T-helper 9 cell (primary cell): ENCODE measurements at places on chromosomes 7 and 10.

DNA sequence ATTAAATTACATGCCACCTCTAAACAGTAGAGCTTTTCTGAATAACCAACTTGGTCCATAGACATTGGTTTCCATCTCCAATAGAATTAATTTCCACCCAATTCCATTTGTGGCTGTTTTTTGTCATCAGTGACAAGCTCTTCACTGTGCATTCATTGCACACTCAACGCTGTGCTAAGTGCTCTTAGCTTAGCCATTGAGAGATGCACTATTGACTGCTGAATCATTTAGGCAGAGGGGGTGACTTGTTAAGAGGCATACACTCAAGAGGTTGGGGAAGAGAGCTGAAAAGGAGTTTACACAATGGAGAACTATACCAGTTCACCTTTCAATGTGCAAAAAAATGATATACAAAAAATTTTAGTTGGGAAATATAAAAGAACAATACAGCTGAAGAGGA is 31.9 kb upstream of the CBLL1 start:
- DNase-seq: no peak

GRCh38 chr7:156158213-156158612 is 345.9 kb upstream of the SHH start:
- no peak for DNase-seq

DNA sequence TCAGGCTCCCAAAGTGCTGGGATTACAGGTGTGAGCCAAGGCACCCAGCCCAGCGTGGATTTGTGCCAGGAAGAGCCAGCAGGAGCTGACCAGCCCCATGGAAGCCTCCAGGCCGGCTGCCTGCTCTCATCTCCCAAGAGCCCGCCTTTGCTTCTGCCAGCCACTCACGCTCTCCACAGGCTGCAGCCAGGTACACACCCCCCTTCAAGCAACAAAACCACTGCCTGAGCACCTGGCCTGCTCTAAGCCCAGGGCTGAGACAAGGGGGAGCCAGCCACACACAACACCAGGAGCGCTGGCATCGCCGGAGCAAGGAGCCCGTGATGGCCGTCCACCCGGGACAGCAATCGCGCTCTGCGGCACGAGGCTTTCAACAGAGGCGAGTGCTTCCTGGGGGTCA is 34.5 kb downstream of the MAD1L1 start:
- DNase-seq: no peak

DNA sequence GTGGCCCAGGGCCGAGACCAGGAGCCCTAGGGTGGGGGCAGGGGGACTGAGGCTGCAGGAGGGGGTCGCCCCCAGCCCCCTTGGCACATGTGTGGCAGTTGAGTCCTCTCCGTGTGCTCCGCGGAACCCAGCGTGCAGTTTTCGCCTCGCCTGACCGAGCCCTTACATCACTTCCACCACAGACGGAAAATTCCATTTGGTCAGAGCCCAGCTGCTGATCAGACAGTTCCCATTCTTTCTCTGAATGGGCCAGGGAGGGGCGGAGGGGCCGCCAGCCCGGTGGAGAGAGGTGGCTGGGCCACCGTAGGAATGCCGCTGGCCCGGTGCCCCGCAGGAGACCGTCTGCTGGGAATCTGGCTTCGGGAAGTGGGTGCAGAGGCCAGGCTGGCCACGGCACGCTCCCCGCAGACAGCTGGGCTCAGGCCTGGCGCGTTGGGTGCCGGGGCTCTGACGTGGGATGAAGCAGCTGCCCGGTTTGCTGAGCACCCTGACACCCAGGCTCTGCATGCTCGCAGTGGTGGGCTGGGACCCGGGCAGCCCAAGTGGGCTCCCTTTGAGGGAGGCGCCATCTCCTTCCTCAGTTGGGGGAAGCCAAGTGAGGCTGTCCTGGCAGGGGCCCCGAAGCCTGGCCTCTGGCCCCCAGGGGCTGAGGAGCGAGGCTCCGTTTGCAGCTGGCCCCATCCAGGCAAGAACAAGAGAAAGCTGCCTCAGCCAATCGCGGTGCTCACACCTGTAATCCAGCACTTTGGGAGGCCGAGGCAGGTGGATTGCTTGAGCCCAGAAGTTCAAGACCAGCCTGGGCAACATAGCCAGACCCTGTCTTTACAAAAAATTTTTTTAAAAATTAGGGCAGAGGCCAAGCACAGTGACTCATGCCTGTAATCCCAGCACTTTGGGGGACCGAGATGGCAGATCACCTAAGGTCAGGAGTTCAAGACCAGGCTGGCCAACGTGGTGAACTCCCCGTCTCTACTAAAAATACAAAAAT is 9.9 kb downstream of the TTYH3 start:
- DNase-seq: no peak

DNA sequence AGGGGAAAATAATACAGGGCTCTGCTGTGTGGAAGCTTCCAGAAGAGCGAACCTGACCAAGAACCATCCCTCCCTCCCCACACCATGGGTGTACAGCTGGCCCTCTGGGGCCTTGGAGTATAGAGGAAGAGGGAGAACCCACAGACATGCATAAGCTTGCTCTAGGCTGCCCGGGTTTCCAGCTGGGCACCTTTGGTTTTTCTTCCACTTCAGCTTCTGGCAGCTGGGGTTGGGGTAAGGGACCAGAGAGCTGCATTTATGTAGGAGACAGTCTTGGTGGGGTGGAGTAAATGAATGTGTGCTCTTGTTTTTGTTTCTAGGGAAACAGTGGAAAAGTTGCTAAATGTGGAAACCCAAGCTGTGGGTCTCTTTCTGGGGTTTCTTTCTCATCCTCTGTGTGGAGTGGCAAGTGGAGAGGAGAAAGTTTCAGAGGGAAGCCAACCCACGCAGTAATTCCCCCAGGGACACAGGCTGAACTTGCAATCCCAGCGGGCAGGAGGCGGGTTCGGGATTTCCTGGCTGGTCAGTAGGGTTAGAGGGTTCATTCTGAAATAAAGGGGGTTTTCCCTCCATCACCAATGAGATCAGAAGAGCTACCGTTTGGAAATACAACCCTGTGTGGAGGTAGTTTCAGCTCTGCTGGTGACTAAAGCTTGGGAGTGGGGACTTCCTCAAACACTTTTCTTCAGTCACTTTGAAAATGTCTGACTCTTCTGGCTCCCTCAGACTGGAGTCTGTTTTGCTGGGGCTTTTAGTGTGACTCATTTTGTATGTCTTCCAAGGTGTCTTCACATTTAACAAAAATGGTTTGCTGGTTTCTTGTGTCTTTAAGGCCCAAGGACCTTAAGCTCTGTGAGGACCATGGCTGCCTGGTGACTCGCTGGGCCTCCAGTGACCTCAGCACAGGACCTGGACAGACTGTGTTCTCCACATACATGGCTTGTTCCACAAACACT is 22.2 kb upstream of the SRGN start:
- DNase-seq: no peak

- no peak for DNase-seq
Measured at GRCh38 chr10:33506838-33507661, 172.6 kb upstream of the NRP1 start.

DNA sequence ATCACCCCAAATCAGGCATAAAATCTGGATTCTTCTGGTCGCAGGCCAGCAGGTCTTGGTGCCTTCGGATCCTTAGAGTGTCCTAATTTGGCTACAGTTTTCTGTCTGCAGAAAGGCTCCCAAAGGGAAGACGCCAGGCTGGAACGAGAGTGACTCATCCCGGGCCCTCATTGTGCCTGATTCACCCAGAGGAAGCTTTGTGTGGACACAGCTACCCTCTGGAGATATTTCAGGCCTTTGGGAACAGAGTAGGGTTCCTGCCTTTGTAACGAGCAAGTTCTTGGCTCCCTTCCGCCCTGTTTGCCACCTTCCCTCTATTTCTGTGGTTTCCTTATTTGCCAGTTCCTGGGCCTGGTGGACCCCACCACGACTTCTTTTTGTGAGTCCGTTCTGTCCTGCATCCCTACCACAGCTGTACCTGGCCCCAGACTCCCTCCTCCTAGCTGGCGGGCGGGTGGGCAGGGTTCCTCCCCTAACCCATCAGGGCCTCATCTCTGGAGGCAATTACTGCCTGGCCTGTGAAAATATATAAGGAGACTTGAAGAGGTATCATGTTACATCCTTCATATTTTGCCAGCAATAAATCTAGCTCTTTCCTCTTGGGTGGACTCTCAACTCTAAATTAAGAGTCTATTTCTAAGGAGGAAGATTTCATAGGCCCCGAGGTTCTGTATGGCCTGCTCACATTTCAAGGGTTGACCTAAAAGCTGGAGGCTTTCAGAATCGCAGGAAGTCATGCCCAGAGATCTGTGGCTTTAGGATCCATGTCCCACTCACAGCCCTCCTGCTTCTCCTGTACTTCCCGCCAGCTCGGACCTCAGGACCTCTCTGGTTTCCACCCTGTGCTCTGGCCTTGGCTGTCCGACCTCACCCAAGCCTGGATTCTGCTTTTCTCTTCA is 219.2 kb upstream of the ZNF32 start:
- DNase-seq: no peak

- DNase-seq: no peak
Measured at GRCh38 chr7:84454174-84454959, 259.8 kb upstream of the SEMA3A start.

DNA sequence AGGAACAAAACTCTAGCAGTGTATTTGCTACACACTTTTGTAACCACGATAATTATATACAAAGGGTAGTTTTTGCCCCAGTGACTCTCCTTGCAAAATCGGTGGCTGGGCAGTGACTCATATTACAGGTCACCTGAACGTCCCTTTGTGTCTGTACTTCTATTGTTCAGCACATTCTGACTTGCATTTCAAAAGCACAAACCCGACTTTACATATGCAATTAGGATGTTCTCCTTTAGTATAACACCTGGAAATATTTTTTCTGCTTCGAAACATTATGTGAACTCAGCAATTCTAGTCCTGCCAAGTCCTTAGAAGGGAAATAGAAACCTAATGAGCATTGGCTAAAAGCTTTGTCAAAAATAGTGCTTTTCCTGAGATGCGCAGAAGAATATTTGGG is 6.0 kb downstream of the PRR15 start:
- DNase-seq: no peak

GRCh38 chr7:105678811-105679495 is 97.7 kb upstream of the EFCAB10 start:
- DNase-seq: no peak

DNA sequence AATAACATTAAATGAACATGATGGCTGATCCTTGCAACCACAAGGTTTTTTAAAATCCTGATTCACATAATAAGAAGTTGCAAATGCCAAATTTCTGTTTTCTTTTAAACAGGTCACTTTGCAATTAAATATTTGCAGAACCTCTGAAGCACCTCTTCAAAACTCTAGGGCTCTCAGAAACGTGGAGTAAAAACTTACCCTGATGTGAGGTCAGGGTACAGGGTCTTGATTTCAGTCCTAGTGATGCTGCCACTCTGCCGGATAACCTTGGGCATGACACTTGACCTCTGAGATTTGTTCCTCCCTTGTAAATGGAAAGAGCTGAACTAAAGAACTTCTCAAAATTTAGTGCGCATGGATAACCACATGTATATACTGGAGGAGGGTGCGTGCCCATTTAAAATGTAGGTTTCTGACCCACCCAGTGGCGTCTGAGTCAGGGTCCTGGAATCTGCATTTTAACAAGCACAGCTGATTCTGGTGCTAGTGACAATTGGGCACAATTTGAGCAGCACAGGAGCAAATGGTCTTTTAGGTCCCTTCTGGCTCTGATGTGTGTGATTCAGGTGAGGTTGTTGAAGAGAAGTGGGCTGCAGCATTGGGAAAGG is 35.5 kb upstream of the TNPO3 start:
- DNase-seq: no peak

- DNase-seq: no peak
Measured at GRCh38 chr7:77393261-77393660, 22.9 kb downstream of the GSAP start.

DNA sequence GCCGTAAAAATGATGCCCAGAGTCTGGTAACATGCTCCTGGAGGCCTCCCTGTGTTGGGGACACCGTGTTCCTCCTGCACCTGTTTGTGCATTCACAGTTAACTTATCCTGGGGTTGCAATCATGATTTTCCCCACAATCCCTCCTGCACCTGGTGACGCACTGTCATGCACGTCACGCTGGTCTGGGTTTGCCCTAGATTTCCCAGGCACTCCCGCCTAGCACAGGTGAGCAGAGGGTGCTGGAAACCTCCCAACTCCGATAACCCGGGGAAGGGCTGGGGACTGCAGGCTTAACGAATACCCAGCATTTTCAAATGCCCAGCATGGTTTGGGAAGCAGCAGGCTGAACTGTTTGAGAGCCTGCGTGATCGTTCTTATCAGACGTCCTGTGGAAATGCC is 427.1 kb downstream of the TCERG1L start:
- DNase-seq: no peak

- peak; percentile 71 for DNase-seq
Measured at GRCh38 chr7:37198906-37199485, 249.7 kb downstream of the ELMO1 start.
